ENCODE measurements at places on chromosomes 12 and 14.

GRCh38 chr14:104072586-104072985, 12.9 kb upstream of the ASPG start:
- no peak for DNase-seq

GRCh38 chr12:45050751-45051571, at the start of gene DBX2:
TSS of gene DBX2 (minus strand) at chr12:45051099. CDS start at chr12:45050927, 172 bp downstream.
- DNase-seq: peak; percentile 55

DNA sequence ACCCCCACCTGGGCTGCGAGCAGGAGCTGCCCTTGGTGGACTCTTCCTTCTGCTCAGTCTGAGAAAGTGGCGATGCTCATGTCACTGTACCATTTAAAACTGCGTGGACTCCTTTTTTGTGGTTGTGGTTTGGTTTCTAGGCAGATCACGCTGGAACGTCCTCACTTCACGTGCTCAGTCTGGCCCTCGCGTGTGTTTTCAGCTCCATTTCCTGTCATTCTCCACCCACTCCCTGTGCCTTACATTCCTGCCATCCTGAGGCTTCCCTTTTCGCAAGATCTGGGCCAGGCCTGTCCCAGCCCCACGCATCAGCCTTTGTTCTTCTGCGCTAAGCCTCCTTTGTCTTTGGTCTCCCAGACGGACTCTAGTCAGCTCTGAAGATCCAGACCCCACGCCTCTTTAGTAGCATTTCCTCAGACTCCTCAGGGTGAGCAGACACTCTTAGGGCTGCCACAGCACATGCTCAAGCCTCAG, 105.4 kb downstream of the FBXL14 start:
- DNase-seq: no peak

DNA sequence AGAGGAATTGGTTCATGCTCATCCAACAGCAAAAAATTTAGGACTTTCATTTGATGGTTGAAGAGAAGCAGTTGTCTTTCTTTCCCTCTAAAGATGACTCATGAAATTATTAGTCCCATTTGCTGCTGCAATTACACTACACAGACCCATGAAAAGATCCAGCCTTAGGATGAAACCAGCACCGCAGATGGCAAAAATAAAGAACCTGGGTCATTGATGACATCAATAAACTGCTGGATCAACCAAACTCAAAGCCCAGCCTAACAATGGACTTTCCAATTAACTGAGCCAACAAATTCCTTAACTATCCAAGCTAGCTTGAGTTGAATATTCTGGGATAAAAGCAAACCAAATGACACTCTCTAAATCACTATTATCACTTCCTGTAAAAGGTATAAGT, 20.7 kb downstream of the DICER1 start:
- DNase-seq: no peak

DNA sequence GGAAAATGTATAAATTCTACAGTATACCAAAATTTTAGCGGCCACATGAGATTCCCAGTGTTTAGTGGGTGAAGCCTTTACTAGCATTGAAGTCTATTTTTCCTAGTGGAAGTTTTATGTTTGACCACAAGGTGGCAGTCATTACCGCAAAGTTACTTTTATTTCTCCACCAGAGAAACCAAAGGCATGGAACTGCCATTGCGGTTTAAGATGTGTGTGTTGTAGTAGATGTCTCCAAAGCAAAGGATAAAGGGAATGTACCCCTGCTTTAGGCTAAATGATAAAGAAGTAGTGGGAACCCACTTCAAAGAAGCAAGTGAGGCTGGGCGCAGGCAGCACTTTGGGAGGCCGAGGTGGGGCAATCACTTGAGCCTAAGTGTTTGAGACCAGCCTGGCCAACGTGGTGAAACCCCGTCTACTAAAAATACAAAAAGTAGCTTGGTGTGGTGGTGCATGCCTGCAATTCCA, 140.5 kb downstream of the PRKCH start:
- peak; percentile 85 for DNase-seq

DNA sequence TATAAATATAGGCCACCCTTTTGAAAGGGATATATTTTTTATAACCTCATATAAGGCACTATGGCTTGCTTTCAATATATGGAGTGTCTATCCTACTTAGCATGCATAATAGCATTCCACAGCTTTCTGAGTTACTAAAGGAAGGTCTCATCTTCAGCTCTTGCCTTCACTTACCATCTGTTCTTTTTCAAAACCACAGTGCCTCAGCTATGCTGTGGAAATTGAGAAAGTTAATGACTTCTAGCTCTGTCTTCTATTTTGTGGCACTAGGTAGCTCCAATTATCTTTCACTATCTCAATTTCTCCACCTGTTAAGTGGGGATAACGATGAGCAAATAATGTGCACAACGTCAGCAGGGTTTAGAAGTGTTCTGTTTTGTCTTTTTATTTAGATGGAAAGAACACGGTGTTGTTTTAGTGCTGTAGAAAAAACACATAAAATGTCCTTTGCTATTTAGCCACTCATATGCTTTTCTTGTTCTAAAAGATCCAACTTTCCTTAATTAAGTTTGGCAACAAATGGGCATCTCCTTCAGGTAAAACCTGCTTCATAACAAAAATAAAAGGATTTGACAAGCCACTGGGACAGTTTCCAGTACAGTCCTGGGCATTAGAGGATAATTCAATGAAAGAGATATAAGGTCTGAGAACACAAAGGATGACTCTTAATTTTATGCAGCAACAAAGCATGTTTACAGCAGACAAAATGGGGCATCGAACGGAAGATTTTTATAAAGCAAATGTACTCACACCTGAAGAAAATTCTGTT, 462.0 kb upstream of the SYT1 start:
- no peak for DNase-seq

GRCh38 chr12:131529196-131530040, 181.5 kb upstream of the SFSWAP start:
- DNase-seq: no peak

DNA sequence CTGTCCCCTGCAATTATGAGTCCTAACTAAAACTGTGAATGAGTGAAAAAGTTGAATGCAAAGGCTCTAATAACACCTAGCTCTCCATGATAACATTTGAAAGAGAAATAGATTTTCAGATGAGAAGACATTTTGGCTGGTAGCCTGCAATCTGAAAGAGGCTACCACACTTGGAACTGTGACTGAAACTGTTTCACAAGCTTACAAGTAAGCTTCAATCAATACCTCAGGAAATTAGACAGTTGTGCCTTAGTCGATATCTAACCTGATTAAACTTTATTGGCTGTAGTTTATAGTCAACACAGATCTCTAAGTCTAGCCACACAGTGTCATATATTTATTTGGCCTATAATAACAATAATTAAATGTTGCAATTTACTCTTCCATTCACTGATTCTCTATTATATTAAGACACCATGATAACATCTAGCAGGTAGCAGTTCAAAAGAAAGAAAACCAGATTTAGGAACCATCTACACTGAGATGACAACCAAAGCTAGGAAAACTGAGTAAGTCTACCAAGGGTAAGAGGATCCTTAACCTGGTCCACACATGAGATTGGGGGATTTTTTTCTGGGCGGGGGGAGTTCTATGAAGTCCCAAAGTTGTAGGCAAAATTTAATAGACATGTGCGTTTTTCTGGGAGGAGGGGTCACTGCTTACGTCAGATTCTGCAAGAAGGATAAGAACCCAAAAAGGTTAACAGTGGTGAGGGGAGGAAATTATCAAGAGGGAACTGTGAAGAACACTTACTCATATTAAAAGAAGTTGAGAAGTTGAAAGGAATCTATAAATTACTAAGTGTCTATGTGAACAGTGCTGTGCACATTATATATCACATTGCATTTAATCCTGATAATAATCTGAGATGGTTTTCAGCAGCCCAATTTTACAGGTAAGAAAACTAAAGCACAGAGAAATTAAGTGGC, 65.8 kb downstream of the NUMB start:
- no peak for DNase-seq

- no peak for DNase-seq
Measured at GRCh38 chr12:127459687-127460086, 807.3 kb upstream of the TMEM132C start.

- peak; percentile 1 for DNase-seq
Measured at GRCh38 chr12:23415180-23415579, 534.3 kb downstream of the SOX5 start.

DNA sequence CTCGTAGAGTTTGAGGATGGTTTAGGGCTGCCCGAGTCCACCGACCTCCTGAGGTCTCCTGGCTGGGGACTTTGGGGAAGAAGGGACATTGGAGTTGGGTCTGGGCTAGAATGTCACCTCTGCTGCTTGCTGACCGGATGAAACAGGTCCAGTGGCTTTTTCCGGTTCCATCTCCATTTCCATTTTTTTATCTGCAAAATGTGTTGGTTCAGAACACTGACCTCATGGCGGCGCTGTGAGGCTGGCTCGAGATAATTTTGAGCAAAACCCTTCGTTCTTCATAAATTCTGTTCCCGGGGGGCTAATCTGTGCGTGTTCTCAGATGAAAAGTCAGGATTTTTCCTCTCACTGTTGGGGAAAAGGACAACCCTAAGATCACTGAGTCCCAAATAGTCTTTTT, 11.7 kb upstream of the MYL2 start:
- DNase-seq: no peak

DNA sequence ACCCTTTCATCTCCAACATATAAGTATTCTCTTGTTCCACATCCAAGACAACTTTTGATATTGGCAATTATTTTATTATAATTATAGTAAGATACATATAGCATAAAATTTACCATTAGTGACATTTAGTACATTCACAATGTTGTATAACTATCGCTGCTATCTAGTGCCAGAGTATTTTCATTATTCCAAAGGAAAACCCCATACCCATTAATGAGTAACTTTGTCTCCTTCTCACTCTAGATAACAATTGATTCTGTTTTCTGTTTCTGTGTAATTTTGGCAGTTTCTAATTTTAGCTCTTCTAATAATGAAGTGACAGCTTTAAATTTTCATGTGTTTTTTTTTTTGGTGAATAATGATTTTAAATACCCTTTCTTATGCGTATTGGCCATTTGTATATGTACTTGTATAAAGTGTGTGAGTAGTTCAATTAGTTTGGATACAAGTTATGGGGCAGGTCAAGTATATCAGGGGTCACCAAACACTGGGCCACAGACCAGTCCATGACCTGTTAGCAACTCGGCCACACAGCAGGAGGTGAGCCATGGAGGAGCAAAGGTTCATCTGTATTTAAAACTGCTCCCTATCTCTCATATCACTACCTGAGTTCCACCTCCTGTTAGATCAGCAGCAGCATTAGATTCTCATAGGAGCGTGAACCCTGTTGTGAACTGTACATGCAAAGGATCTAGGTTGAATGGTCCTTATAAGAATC, 97.2 kb upstream of the SYT1 start:
- no peak for DNase-seq

DNA sequence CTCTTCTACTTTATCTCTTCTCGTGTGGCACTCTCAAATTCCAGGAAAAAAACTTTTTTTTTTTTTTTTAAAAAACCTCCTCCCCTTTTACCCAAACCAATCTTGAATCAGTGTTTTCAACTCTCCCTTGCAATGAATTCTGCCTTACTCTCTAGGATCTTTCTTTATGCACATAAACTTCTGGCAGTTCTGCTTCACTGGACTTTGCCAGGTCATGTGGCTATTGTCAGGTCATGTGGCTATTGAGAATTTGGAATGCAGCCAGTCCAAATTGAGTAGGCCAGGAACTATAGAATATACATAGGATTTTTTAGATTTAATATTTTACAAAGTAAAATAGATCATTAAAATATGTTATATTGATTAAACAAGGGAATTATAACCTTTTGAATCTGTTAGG, 218.2 kb downstream of the TMTC3 start:
- DNase-seq: no peak

DNA sequence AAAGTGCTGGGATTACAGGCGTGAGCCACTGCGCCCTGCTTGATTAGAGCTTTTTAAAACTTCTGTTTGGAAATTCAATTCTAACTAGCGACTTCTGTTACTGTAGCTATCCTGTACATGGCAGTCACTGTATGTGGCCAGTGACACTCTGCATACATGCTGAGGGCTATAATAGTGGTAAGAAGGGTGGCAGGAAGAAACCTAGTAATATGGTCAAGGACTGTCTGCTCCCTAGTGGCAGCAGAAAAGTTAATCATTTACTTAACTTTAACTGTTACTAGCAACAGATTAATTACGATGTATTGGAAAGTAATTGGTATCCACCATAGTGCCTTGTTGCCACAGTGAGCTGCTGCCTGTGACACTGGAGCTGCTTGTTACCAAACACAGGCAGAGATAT, 149.0 kb downstream of the KITLG start:
- no peak for DNase-seq

GRCh38 chr14:85702191-85702590, 172.2 kb downstream of the FLRT2 start:
- peak; percentile 59 for DNase-seq

- DNase-seq: no peak
Measured at GRCh38 chr12:103169-103981, 36.8 kb downstream of the IQSEC3 start.

GRCh38 chr14:103094406-103095209, at the start of gene EXOC3L4:
TSS of gene EXOC3L4 (plus strand) at chr14:103094725. CDS start at chr14:103100220, 5,495 bp downstream.
- no peak for DNase-seq

- DNase-seq: no peak
Measured at GRCh38 chr12:22206111-22206728, 128.3 kb downstream of the ST8SIA1 start.

- DNase-seq: peak; percentile 36
Measured at GRCh38 chr14:76346391-76347160, 29.4 kb upstream of the ESRRB start.

DNA sequence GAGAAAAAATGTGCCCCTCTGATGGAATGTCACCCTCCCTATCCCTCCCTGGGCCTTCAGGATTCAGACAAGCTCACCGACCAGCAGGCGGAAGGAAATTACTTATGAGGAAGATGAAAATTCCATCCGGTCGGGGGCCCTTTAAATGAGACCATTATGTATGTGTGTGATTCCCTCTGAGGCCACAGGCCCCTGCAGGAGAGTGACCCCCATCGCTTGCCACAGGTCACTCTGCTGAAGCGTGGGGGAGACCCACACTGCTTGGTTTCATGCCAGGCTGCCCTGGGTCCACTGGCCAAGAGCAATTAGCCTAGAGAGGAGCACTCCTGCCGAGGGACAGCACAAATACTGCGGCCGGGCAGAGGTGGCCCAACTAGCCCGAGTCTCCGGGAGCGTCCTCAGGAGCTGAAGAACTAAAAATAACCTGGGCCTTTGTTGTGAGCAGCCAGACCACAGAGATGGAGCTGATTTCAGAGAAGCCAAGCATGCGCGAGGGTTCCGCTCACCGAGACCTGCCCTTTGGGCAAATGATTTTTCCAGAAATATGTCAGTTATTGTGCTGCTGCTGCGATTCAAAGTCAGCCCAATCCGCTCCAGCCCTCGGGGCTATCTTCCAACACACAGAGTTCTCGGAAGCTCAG, 276.4 kb downstream of the DPF3 start:
- DNase-seq: peak; percentile 89

- peak; percentile 37 for DNase-seq
Measured at GRCh38 chr14:54840336-54840735, 62.3 kb downstream of the GCH1 start.

- no peak for DNase-seq
Measured at GRCh38 chr12:122089077-122089476, 10.5 kb downstream of the MLXIP start.

- DNase-seq: peak; percentile 32
Measured at GRCh38 chr12:123106640-123107359, 44.1 kb downstream of the PITPNM2 start.

Data from muscle of leg (tissue), 16 donors.